ENCODE measurements at places on chromosomes 1 and 21.

DNA sequence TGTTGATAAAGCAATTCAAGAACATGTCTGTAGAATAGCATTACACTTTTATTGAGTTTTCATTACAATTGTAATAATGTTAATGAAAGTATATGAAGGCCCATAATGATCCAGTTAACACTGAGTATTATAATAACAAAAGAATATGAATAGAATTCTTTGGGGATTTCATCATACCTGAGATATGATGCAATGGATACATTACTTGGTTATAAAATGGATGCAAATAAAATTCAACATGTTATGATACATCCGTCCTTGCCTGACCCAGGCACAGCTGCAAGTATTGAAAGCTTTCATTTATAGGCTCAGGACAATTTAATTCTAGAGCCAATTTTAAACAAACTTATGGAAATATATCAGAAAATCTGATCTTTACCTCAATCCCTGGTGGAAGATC is 8.2 kb upstream of the KCNA3 start:
- no peak for DNase-seq

GRCh38 chr1:231220801-231221200 is 20.2 kb upstream of the GNPAT start:
- DNase-seq, result no peak

DNA sequence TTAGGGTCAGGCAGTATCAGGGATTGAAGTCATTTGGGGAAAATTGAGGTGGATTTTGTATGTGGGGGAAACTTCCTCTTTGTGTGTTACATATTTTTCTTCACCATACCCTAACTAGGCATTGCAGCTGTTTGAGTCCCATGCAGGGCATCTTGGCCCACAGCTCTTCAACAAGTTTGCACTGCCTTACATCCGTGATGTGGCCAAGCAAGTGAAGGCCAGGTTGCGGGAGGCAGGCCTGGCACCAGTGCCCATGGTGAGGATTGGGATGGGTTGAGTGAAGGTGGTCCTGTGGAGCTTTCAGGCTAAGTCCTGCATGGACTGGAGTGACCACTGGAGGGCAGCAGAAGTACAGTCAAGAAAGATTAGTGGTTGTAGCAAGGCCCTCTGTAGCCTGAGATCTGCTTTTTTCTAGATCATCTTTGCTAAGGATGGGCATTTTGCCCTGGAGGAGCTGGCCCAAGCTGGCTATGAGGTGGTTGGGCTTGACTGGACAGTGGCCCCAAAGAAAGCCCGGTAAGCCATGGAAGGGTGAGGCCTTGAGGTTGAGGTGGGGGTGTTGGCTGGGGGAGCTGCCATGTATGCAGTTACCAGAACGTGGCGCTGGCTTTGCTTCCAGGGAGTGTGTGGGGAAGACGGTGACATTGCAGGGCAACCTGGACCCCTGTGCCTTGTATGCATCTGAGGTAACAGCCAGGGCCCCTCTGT is 2.4 kb downstream of the UROD start:
- DNase-seq, result no peak

DNA sequence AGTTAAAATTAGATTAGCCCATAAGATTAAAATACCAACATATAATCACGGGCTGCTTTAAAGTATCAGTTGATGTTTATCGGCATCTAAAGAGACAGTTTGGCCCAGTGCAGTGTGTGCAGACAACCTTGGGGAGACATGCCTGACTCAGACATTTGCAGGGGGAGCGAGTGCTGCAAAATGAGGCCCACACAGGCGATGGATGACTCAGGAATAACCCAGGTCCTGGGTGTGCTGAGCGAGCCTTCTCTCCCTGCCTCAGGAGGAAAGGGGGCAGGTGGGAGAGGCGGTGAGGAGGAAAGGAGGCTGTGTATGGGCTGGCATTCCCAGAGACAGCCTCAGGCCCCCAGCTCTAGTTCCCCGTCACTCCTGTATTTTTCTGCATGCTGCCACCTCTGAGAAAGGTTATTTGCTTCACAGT is 9.0 kb downstream of the SLC9A1 start:
- DNase-seq, result no peak

DNA sequence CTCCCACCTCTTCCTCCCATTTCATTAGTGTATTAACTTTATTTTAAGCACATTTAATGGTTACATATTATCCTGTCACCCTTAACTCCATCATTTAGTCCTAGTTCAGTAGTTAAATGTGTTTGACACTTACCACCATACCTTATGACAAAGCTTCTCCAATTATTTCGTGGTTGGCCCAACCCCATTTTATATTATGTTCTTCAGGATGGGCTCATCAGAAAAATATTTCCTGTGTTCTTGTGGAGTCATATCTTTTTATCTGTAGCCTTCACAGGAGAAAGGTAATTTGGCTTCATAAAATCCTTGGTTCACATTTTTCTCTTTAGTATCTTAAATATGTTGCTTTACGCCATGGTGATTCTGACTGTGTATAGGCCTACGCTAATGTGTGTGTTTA is 142.3 kb upstream of the COL6A1 start:
- no peak for DNase-seq

DNA sequence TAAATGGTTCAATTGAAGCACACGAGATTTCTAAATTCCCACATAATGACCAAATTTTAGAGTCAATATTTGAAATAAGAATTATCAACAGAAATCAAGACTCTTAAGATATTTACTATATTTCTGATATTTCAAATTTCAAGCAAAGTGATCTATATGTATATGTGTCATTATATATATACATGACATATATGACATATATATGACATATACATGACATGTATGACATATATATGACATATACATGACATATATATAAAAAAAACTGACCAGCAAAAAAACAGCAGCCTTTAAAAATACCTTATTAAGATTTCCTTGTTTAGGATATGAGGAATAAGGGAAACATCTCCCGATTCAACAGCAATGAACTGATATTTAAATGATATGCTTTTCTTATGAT is 266.2 kb downstream of the FAF1 start:
- DNase-seq, result no peak

GRCh38 chr1:54300401-54300800 is 100.4 kb downstream of the MRPL37 start:
- DNase-seq, result no peak

DNA sequence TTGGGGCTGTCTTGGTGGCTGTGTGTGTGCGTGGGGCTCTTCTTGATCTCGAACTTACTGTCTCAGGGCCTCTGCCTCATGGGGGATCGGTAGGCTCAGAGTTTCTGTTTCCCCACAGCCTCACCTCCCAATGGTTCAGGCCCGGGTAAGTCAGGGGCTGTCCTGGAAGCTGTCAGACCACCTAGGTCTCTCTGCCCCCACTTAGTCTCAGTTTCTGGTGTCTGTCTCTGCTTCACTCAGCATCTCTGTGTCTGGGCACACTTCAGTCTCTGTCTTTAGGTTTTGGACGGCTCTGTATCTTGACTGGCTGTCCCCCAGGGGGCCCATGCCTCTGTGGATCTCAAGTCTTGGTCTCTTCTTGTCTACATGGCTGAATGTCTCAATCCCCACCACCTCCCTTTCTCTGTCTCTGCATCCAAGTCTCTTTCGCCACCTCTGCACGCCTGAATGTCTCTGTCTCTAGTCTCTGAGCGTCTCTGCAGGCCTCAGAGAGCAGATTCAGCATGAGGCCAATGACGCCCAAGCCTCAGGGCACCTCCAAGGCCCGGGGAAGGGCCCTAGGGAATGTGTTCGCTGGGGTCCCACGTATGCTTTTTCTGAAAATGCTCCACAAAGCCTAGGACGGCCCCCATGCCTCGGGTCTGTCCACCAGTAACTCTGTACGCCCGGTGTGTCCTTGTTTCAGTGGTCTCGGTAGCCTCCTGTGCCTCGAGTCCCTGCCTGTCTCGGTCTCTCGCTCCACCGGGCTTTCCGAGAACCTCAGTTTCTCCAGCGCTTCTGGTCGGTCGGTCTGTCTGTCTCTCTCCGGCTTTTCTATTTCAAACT is 818 bp downstream of the FHL3 start:
- no peak for DNase-seq

DNA sequence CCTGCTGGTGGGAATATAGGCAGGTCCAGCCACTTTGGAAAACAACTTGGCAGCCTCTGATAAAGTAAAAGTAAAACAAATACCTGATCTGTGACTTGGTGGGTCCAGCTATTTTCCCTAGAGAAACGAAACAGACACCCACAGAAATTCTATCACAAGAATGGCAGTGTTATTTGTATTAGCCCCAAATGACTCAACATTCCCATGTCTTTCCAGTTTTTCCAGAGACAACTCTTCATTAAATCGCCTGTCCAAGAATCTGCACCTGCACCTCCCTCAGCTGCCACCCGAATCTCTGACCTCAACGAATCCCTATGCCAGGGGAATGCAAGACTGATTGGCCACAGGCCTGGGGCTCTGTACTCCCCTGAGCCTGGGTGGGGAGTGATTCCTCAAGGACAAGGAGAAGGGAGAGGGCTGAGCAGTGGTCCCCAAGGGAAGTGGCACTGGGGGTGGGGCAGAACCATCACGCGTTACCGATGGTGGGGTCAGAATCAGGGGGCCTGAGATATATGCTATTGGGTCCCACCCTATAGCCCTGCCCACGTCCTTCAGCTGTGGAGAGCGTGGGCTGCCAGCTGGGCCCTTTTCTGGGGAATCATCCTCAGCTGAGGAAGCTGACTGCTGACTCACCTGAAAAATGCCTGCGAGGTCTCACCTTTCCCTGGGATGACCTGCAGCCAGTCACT is 553.0 kb downstream of the PTPRU start:
- no peak for DNase-seq

All from NCI-H1048 (cell line).